ENCODE measurements at places on chromosomes 3 and 15.

- DNase-seq = no peak
Observed at GRCh38 chr15:101250341-101250831, 1.5 kb downstream of the CHSY1 start.

DNA sequence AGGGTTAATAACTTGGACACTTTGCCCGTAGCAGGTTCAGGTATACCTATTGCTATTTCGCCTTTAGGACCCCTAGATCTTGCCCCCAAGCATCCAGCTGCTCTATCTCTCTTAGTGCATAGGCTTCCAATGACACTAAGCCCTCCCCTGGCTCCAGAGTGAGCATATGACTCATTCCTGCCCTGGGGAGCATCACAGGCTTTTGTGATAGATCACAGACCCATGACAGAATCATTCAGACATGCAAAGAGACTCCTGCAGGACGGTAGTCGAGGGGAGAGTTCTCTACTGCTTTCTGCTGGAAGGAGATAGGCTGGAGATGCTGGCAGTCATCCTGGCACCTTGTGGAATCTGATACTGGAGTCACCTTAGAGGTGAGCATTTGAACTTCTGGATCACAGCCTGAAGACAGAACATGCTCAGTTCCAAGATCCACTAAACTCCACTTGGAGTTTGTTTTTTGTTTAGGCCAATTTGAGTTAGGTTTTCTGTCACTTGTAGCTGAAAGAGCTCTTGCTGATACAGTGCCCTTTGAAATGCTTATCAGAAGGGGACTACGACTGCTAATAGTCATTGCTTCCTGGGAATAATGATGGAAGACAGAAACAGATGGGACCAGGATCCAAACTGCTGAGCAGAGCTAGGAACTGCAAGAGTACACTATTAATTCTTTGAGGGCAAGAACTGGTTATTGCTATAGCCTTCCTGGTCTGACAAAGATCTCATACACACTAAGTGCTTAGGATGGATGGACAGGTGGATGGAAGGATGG lies 11.0 kb downstream of the LYSMD2 start:
- no peak for DNase-seq

GRCh38 chr15:85750319-85751290 lies 44.1 kb downstream of the KLHL25 start:
- DNase-seq = peak; percentile 29

DNA sequence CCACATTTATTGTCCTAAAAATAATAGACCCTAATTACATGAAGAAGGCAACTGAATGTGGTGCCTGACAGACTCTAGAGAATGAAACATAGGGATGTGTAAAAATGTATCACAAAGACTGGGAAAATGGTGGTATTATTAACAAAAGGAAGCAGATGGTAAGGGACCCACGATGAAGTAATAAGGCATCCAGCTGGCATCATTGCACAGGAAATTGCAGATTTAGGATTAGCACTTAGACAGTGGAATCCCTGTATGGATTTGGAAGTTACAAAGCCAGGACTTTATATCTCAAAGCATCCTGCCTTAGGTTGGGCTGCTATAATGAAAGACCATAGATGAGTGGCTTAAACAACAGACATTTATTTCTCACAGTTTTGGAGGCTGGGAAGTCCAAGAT lies 104.3 kb downstream of the PPM1L start:
- DNase-seq = no peak

- no peak for DNase-seq
Observed at GRCh38 chr3:171481011-171481410, 20.8 kb upstream of the TNIK start.

DNA sequence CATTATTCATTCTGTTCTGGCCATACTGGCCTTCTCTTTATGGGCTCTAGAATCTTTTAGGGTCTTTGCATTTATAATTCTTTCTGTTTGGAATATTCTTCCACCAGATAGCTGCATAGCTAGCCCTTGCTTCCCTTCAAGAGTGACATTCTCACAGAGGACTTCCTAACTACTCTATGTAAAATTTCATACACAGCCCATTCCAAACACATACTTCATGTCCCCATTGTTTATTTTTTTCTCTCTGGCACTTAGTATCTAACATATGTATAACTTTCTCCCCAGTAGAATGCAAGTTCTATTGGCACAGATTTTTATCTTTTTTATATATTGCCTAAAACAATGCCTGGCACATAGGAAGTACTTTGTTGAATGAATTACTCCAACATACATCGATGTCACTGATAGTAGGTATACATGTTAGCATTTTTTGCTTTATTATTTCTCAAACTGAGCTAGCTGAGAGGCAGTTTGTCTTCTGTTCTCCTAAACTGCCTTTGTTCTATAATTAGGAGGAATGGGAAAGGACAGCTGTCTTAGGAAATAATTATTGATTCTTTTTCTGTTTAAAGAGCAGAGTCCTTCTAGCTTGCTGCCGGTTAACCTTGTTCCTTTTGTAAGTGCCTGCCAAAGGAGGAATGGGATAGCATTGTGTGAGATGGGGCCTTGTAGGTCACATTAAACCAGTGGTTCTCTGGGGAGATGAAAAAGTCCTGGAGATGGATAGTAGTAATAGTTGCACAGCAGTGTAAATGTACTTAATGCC lies 7.9 kb downstream of the FAM162A start:
- DNase-seq = no peak

DNA sequence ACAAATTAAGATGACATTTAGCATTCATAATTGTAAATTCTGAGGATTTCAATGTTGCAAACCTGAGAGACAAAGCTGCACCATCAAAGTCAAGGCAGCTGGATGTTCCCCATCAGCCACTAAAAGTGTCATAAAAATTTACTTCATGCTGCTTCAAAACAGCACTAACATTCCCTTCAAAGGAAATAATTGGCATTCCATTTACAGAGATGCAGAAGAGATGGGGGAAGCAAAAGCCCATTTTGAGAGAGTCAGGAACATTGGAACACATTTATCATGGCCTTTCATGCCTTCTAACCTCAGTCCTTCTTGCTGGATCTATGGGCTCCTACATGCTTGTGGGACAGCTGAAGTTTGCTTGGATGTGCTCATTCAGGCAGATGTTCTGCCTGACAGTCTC lies 6.4 kb upstream of the TMEM158 start:
- no peak for DNase-seq

DNA sequence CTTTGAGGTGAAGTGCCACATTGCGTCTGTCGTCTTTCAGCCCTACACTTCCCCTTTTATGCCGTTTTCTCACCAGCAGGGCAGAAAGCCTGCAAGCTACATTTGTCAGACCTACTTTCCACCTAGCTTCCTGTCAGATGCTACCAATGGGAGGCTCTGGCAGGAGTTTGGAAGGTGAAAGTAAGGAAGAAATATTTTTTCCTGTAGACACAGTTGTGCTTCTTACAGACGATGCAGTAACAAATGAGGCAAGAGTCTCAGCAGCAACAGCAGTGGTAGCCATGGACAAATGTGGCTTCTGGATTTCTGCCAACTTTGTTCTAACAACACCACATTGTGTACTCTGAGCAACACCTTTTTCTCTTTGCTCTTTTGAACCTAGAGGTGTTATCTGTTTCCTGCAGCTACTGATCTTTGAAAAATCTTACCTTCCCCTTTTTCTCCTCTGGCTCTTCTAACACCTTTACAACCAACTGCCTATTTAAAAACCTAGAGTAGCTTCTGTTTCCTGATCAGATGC lies 70.6 kb upstream of the STT3B start:
- DNase-seq = no peak

GRCh38 chr3:116841003-116841735 lies 131.6 kb downstream of the TUSC7 start:
- DNase-seq = no peak

- no peak for DNase-seq
Observed at GRCh38 chr15:92101708-92102394, 248.3 kb downstream of the SLCO3A1 start.

DNA sequence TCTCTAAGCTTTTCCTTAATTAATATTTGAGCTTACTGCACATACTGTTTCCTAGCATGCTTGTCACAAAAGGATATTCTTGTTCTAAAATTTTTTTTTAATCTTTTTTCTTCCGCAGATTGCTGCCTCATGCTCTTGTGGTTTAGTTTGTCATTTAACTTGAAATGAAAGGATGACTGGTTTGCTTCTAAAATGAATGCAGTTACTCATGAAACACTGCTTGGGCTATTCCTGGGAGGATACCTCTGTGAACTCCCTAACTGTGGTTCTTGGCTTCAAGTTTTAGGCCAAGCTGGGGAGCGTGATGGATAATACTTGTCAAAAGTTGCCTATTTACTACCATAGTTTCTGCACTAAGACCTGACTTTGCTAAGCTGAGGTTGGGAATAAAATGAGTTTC lies 64.0 kb downstream of the USP13 start:
- no peak for DNase-seq

DNA sequence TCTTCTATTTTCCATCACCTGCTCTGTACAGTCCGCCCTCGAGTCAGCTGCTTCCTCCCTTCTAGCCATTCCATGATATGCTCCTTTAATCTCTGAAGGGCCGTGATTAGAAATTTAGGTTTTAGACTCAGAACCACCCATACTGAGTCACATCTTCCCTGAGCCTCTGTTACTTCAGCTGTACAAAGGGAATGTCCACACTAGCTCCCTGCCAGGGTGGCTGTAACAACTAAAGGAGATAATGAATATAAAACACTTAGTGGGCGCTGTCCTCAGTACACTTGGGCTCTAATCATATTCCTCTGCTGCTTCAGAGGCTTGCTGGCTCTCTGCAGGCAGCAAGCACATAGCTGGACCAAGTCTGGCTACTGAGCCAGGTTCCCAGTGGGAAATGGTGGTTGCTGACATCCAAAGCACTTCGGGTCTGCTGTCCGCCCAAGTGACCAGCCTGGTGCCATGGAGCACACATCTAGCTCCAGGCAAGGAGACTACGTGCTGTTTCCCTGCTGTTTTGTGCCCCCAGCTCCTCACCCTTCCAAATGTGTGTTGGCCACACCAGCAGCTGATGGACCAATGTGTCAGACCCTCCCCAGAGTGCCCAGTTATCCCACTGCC lies 901 bp upstream of the CHST14 start:
- no peak for DNase-seq

GRCh38 chr3:67516496-67516895 lies 137.9 kb downstream of the SUCLG2 start:
- no peak for DNase-seq

DNA sequence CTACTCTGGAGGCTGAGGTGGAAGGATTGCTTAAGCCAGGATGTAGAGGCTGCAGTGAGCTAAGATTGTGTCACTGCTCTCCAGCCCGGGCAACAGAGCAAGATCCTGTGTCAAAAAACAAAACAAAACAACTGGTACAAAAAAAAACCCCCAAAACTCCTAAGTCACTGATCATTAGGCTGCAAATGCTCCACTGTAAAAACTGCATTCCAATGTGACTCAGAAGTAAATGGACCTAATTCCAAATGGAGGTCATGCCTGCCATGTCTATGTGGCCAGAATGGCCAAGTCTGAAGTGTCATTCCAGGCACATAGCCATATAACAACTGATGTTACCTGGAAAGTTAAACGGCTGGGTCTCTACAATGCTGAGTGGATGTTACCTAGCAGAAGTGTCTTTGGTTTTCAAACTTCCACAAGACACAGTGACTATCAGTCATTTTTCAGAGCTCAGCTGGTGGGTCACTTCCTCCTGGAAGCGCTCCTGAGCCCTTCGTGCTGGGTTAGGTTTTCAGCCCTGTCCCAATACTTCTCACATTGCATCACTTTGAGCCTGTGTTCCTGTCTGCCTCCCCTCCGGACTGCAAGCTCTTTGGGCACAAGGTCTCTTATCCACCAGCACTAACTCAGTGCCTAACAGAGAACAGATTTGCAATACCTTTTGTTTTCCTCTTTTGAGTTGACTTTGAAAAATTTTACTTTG lies 10.6 kb downstream of the FSTL1 start:
- DNase-seq = no peak

DNA sequence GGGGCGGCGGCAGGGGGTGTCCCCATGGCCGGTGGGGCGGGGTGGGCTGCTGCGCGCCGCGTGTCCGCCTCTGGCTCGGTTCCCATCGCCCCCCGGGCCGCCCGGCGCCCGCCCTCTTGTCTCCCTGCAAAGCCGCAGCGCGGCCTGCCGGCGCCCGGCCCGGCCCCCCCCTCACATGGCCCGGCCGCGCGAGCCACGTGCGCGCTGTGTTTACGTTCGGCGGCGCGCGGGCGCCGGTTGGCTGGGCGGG lies 502 bp downstream of the NR1D2 start:
- no peak for DNase-seq

- no peak for DNase-seq
Observed at GRCh38 chr3:26622621-26623418, at the start of gene LRRC3B. Gene LRRC3B (plus strand): TSS chr3:26622772. CDS start chr3:26709673, 86,901 bp downstream.

- no peak for DNase-seq
Observed at GRCh38 chr3:2354702-2355101, 256.0 kb downstream of the CNTN4 start.

- no peak for DNase-seq
Observed at GRCh38 chr3:10563396-10563795, 58.0 kb upstream of the ATP2B2 start.

GRCh38 chr3:158313338-158313927 lies 203.5 kb downstream of the RSRC1 start:
- no peak for DNase-seq

- no peak for DNase-seq
Observed at GRCh38 chr3:35071772-35072171, 567.6 kb upstream of the ARPP21 start.

DNA sequence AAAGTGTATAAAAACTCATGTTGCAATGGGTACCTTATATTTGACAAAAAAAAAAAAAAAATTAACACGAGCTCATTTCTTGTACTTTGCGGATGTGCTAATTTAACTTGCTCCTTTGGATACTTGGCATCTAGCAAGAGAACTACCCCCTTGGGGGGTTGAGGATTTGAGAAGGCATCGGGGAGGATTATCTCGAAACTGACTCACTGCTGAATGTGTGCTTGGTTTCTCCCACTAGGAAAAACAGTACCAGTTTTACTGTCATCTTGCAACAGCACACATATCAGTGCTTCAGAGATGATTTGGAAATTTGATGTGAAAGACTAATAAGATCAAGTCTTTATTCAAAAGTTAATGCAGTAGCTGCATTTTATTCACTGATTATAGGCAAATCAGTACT lies 891 bp downstream of the EXOG start:
- DNase-seq = no peak

GRCh38 chr3:14222457-14222856 lies 43.8 kb downstream of the LSM3 start:
- DNase-seq = no peak

- no peak for DNase-seq
Observed at GRCh38 chr3:43038010-43038409, 58.9 kb downstream of the GASK1A start.

DNA sequence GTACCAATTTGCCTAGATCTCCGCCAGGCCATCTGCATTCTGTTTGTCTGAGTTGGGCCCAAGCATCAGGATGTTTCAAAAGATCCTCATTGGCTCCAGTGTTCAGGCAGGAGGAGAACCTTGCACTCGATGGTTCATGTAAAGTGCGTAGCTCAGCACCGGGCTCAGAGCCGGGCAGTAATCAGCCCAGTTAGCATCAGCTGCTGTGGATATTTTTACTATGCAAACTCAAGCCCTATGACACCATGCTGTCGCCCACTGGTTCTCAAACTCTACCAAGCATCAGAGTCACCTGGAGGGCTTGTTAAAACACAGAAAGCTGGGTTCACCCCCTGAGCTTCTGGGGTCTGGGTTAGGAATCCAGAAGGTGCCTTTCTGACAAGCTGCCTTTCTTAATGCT lies 310.8 kb downstream of the SHQ1 start:
- no peak for DNase-seq

Data from activated CD4-positive, CD25-positive, alpha-beta regulatory T cell treated with anti-CD3 and anti-CD28 coated beads, Interleukin-2, amount 50 U/mL, for 72 hours (primary cell).